ENCODE measurements at places on chromosomes 3 and 15.

GRCh38 chr3:172129498-172129849 lies 90.1 kb downstream of the FNDC3B start:
- no peak for DNase-seq

DNA sequence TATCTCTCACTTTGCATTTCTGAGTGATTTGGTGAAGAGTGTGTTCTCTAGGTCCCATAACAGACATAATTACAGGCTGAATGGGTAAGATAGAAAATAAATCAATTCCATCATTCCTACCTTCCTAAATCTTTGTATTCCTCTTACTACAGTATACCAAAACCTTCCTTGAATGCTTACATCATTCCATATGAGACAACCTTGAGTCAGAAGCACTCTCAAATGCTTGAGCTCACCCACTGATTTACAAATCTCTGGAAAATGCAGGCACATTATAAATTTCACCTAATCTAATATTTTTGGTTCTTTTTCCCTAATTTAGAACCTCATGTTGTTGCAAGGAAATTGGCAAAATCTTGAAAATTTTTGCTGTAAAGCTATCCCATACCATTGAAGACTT lies 239.1 kb downstream of the CBLB start:
- no peak for DNase-seq

- no peak for DNase-seq
These were observed 30.1 kb downstream of the GOLGB1 start for GRCh38 chr3:121719423-121719822.

DNA sequence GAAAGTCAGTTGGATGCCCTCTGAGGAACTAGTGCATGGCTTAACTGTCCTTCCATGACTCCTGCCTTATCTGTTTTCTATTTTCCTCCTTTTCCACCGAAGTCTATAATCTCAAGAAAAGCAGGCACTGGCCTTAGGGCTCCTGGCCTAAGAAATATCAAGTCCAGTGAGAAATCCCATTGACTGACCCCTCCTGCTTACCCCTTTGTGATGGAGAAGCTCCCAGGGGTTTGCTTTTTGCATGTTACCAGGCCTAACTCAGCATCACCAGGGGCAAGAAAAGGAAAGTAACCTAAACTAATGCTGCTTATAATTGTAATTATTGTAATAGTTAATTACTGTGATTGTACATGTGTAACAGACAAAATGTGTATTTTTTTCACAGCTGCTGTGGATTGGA lies 21.7 kb downstream of the CCR3 start:
- no peak for DNase-seq

DNA sequence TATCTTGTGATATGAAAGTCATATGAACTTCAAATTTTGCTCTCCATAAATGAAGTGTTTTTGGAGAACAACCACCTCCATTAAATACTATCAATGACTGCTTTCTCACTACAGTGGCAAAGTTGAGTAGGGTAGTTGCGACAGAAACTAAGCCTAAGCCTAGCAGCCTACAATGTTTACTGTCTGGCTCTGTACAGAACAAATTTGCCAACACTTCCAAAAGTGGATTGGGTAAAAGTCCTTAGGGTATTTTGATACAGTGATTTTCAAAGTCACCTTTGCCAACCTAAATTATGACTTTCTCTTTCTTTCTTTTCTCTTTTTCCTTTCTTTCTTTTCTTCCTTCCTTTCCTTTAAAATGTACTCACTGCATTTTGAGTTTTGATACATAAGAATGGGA lies 142.6 kb downstream of the PLCL2 start:
- DNase-seq = no peak

DNA sequence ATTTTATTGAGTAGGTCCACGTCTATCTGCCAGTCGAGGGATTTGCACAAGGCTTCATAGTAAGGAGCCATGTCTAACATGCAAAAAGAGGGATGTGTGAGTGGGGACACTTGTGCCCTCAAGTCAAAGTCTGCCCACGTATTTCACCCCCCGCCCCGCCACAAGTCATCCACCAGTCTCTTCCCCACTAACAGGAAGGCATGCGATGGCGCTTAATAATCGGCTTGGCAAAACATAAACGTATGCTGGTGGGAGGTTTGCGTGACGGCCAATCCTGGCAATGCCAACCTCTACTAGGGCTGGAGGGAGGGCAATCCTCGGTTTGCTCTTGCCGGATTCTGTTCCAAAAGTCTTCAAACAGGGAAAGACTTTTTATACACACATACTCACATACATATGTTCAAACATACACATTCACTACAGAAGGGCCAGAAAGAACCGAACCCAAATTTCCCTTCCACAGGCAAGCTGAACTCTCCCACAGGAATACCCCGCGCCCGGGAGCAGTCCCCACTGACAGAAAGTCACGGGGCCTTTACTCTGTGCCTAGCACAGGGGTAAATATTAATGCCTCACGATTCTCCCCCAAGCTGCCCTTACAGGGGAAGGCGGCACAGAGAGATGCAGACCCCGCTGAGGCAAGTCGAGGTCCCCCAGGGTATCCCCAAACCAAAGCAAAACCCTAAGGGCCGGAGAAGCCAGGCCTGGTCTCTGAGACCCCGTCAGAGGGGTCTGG lies 675 bp downstream of the PSMD6 start:
- peak; percentile 2 for DNase-seq

GRCh38 chr3:51982352-51982837 lies 940 bp upstream of the ACY1 start:
- DNase-seq = no peak

DNA sequence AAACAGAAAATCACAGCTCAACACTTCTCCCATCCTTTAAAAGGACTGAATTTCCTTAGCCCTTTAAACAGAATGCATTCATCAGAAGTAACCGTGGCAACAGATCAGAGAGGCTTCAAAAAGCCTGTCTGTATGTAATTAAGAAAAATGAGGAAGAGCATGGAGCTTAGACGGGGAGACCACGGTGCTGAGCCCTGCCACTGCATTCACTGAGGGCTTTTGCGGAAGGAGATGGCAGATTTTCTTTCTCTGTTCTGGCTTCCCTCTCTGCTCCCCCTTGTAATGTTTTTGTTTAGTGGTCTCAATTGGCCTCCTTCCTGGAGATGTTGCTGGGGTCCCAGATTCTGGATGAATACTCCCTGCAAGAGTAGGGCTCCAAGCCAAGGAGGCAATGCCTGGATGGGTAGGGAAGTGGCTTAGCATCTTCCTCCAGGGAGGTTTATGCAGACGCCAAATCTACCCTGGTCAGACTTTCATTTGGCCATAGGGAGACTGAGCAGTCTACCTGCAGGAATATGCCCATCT lies 332.9 kb downstream of the EPHB1 start:
- no peak for DNase-seq

DNA sequence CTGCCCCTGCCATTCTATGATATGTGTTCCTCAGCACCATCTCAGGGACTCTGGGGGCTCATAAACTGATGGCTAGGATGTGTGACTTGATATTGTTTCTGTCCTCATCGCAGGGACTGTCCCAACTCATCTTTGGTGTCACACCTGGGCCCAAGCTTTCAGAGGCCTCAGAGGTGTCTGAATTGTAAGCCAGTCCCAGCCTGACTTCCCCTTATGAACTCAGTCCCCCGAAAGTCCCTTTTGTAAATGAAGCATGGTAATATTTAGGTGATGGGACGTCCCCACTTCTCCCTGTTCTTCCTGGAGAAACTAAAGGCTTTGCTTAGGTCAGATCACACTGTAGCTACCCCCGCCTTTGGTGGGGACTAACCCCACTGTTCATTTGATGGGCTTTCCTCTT lies 142.4 kb upstream of the TLE3 start:
- DNase-seq = no peak

DNA sequence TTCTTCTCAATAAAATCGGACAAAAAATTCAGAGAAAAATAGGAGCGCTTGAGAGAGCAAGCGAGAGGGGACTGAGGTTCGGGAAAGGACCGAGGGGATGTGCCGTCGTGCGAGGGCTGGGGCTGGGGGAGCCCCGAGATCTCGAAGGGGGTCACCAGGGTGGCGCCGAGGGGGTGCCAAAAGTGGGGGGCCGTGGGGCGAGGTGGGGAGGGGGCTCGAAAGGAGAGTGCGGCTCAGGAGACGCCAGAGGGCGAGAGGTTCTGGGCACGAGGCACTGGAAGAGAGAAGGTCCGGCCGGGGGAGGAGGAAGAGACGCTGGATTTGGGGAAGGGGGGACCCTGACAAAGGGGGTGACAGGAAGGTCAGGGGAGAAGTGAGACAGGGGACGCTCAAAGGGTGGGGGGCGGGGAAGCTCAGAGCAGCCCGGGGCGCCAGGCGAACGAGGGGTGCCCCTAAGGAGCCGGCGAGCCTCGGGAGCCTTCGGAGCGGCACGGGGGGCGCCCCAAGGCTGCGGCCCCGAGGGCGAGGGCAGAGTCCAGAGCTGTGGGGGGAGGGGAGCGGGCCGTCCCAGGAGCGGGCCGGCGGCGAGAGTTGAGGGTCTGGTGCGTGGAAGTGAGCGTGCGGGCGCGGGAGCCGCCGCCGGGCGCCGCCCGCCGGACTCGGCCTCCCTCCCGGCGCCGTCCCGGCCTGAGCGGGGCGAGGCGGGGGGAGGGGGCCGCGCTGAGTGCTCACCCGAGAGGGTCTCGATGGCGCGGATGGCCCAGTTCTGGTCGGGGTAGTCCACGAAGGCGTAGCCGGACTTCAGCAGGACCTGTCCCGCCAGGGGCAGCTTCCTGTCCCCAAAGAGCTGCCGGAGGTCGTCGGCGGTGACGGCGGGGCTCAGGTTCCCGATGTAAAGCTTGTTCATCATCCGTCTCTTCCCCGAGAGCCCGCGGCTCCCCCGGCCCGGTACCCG lies 514 bp downstream of the IGF2BP2 start:
- no peak for DNase-seq

GRCh38 chr15:66862940-66863335 lies 160.9 kb downstream of the SMAD6 start:
- peak; percentile 73 for DNase-seq

DNA sequence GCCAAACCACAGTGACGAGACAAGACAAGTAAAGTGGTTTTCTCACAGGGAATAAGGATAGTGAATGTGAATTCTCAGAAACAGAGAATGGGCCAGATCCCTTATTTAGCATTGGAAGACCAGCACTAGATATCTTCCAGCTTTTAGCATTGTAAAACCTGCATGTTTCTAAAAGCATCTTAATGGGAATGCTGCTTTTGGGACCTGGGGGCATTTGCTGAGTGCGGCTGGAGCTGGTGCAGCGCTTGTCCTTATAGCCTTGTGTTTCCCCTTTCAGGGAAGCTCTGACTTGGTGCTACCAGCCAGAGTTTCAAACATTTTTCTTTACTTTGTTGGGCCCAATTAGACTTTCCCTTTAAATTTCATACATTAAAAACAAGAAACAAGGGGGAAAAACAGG lies 52.9 kb downstream of the CLSTN2 start:
- no peak for DNase-seq

- DNase-seq = no peak
These were observed 132.7 kb downstream of the ANXA2 start for GRCh38 chr15:60265057-60265456.

DNA sequence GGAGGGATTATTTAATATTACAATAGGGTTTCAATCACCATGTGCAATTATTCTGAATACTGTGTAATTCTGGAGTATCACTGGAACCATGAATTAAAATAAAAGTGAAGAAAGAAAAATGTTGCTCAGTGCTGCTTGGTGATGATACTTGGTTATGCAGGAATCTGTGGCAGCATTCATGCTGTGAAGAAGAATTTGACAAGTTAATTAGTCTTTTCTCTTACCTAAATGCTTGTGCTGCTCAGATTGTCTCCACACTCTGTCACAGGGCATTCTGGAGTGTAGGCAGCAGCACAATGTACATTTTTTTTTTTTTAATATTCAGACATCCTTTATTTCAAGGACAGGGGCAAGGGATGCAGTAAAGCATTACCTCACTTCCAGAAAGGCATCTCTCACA lies 749.3 kb upstream of the CADM2 start:
- no peak for DNase-seq

GRCh38 chr3:37031096-37031682 lies 37.9 kb downstream of the MLH1 start:
- no peak for DNase-seq

- no peak for DNase-seq
These were observed 142.8 kb downstream of the IMPG2 start for GRCh38 chr3:101177577-101177976.

GRCh38 chr15:61151791-61152190 lies 77.3 kb downstream of the RORA start:
- no peak for DNase-seq

- DNase-seq = no peak
These were observed 28.6 kb upstream of the ACKR4 start for GRCh38 chr3:132568422-132568821.

DNA sequence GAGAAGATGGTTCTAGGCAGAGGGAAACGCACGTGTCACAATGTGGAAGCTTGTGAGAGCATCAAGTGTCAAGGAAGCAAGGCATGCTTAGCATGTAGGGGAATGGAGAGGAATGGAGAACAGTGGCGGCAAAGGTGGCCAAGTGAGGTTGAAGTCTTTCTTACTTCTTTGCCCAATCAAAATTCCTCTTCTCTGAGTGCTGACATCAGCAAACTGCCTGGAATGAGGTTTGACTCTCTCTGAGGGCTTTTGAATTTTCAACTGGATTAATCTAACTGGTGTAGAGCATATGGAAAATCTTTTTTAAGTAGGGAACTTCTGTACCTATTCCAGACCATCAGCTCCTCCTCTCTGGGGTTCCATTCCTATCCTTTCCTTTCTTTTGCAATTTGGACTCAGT lies 61.9 kb upstream of the BNC1 start:
- no peak for DNase-seq

DNA sequence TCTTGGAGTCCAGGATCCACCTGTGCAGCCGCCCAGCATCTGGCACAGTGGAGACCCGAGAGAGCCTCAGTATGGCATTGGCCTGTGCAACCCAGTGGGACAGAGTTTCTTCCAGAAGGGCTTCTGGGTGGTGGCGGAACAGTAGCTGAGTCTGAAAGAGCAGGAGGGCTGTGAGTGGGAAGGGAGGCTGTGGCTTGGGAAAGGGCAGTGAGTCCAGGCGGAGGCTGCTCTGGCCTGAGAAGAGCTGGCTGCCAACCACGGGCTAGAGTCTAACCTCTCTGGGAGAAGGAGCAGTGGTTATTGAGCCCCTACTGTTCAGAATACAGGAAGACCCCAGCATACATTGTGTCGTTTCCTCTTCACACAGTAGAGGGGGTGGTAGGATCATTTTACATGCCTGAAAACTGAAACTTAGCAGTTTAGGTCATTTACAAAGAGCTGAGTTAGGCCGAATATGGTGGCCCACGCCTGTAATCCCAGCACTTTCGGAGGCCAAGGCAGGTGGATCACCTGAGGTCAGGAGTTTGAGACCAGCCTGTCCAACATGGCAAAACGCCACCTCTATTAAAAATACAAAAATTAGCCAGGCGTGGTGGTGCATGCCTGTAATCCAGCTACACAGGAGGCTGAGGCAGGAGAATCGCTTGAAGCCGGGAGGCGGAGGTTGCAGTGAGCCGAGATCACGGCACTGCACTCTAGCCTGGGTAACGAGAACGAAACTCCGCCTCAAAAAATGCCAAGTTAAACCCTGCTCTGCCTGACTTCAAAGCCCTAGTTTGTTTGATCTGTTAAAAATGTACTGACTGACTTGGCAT lies 3.2 kb downstream of the AEN start:
- no peak for DNase-seq

- no peak for DNase-seq
These were observed 38.6 kb downstream of the EPHA3 start for GRCh38 chr3:89145995-89146394.

- DNase-seq = no peak
These were observed 885.2 kb upstream of the CFAP20DC start for GRCh38 chr3:59935025-59935424.

- peak; percentile 12 for DNase-seq
These were observed 61.6 kb downstream of the TPRG1 start for GRCh38 chr3:189233225-189233858.

Measured in activated T-cell treated with anti-CD3 and anti-CD28 coated beads for 24 hours (primary cell).